GM13977 (cell line): ENCODE measurements at places on chromosomes 16 and 17.

DNA sequence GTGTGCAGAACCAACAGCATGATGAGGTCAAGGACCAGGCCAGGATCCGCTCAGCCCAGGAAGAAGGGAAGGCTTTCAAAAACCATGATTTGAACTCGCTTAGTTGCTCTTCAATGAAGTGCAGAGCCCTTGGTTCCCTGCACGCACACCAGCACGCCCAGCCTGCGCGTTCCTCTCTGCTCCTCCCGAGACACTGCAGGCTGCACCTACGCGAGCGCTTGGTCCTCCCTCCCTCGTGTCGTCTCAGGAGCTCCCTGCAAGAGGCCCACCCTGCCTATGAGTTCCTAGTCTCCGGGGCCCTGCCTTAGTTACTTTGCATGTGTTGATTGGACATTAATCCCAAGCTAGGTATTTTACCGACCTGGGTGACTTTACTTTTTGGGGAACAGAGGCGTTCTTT is 132.9 kb upstream of the TNRC6C start:
- DNase-seq = no peak

DNA sequence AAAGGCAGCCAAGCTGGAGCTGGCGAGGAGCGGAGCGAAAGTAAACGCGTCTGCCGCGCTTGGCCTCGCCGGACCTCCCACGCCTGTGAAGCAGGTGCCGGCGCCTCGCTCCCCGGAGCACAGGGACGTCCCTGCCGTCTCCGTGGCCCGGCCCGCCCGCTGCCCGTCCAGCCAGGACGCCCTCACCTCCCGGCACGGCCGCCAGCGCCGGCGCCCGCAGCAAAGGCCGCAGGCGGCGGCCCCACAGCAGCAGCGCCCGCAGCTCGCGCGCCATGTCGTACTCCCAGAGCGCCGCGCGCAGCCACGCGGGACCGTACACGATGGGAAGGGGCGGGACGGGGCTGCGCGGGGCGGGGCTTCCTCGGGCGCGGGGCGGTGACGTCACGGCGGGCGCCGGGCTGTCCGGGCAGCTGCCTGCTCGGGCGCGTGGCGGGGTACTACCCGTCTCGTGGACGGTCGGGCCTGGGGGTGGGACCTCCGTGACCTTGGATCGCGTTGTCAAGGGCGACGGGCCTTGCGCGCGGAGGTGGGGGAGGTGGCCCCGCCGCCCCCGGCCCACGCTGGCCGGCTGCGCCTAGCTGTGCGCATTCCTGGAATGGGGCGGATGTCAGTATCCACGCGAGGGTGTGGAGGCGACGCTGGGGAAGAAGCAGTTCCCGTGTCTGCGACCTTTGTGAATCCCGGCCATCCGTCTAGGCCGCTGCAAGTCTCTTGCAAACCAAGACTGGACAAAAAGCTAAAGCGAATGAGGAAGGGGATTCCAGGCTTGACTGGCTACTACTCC is at the start of gene TRAP1:
TRAP1 (minus strand) TSS at position 290 of the 784 bp plus-strand sequence; CDS start at position 274, 16 bp downstream.
- peak; percentile 97 for DNase-seq

GRCh38 chr16:2979669-2980226 is 498 bp downstream of the PKMYT1 start:
- DNase-seq = peak; percentile 56

DNA sequence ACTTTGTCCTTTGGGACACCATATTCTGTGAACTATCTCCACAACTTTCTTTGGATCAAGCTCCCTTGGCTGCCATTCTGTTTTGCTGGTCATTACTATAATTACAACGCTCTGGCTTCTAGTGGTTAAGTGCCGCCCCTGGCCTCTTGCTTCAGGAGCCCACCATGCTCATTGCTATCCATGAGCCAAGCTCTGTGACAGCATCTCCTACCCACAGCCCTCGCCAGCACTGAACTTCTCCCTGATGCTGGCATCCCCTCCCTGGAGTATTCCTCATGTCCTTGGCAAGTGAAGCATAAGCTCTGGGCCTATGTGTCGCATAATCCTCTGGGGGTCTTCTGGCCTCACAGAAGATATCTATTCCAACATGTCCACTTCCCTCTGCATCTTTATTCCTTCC is 60.6 kb upstream of the DHX40 start:
- DNase-seq = no peak

- peak; percentile 50 for DNase-seq
These were observed 970 bp downstream of the EPN2 start for GRCh38 chr17:19238167-19238505.

- peak; percentile 72 for DNase-seq
These were observed 184.8 kb upstream of the CIBAR2 start for GRCh38 chr16:85296859-85297660.

GRCh38 chr16:79786389-79786788 is 185.9 kb upstream of the MAF start:
- DNase-seq = no peak
